ENCODE measurements at places on chromosomes 13 and 19. TPM values are rescaled to one million over a fixed set of nuclear protein-coding genes. Genes with fewer than 3 reads are reported as not detected.

The RFPL4A gene
- 1.2 TPM for total RNA-seq

The LRG1 gene
- 1.6 TPM for total RNA-seq

The PRODH2 gene
- total RNA-seq = not detected

The SRRM5 gene
- total RNA-seq = not detected

The OLFM2 gene
- total RNA-seq = 0.65 TPM

All from lung microvascular endothelial cell (primary cell).